ENCODE measurements at places on chromosomes 4 and X.

DNA sequence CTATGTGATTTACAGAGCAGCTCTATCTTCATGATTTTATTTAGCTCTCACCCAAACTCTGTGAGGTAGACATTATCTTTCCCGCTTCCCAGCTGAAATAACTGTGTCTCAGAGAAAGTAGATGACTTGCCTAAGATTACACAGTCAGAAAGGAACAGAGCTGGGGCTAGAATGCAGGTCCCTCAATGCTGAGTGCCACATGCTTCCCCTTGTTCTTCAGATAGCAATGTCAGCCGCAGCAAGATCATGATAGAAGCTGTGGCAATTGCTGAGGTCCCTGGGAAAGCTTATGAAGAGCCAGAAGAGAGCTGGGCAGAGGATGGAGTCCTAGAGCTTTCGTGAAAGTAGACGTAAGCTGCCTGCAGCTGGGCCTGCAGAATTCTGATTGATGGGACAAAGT is 11.1 kb upstream of the GABRE start:
- DNase-seq = no peak

DNA sequence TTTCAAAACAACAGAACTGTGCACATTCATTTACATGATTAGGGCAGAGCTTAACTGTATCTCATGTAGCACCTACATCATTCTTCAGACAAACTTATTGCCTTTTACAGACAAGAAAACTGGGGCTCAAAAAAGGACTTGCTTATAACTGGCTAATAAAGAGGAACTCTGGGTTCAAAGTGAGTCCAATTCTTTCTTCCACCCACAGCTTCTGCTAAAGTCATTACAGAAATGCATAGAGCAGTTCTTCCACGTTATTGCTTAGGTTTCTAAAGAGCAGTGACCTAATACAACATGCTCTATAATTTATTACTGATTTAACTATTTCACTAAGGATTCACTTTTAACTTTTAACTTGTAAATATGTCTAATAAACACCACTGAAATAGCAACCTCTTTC is 60.6 kb downstream of the ELOVL6 start:
- peak; percentile 18 for DNase-seq

- no peak for DNase-seq
Observed at GRCh38 chr4:27272217-27272616, 411.6 kb downstream of the STIM2 start.

- DNase-seq = no peak
Observed at GRCh38 chrX:23788946-23789345, 6.0 kb downstream of the SAT1 start.

GRCh38 chr4:127446427-127446885 is 186.3 kb upstream of the INTU start:
- no peak for DNase-seq

GRCh38 chrX:11381464-11381863 is 88.3 kb downstream of the AMELX start:
- peak; percentile 78 for DNase-seq

- no peak for DNase-seq
Observed at GRCh38 chrX:15888062-15888461, 33.4 kb upstream of the AP1S2 start.

DNA sequence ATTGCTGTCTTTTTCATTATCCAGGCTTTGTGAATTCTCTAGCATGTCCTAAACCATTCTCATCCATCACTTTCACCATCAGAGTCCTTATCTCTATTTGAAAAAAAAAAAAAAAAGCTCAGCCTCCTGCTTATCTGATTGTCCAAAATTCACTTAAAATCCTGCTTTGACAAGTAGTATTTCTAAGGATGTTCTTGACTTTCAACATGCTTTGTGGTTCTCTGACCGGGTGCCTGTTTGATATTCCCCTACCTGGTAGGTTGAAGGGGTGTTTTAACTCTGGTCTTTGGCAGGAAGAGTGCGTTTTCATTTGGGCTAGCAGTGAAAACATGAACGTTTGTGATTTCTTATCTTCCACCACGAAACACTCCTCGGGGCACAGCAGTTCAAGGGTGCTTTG is 17.3 kb upstream of the BBS12 start:
- no peak for DNase-seq

DNA sequence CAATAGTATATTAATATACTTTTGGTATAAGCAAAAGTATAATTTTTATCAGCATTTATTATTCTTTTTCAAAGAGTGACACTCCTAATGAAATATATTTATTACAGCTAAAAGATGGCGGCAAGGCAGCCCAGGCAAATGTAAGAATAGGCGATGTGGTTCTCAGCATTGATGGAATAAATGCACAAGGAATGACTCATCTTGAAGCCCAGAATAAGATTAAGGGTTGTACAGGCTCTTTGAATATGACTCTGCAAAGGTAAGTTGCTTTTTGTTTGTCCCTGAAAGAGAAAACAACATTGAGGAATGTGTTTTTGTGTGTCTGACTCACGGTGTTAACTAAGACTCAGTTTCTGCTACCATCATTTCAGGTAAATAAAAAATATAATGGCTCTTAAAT is 71.9 kb downstream of the PDLIM5 start:
- no peak for DNase-seq

DNA sequence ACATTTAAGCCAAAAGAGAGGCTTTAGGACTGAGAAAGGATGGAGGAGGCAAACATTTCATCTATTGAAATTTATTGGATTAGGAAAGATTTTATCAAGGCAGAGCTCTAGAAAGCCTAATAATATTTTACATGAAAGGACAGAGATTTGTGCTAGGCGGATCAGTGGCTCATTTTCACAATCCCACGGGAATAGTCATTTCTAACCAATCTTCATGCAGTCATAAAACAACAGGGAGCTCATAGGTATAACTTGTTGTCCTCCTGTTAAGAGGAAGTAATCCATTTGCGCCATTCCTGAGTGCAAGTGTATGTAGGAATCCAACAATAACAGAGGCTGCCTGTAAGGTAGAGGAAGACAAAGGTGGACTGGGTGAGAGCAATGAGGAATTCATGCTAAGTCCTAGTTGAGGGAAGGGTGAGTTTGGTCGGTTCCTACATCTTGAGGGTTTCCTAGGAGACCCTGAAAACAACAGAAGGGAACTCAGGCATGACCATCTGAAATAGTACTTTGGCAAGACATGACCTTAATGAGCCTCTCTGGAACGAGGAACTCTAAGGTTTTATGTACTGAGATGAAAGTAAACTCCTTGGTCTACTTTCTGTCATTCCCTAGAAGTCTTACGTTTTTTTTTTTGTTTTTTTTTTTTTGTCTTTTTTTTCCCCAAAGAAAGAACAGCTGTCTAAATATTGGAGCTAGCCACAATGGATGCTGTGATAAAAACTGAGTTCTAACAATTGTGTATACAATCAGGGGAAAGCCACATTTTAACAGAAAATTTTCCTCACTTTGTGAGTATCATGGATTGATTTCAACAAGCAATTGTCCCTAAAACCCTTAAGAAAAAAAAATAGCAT is 89.7 kb downstream of the GEMIN8 start:
- DNase-seq = no peak

All from common myeloid progenitor, CD34-positive (primary cell).